ENCODE measurements at places on chromosomes 12 and 14. TPM values are rescaled to one million over a fixed set of nuclear protein-coding genes. Genes with fewer than 3 reads are reported as not detected.

UBE2N gene
- 87.4 TPM for total RNA-seq

KRT85 gene
- not detected for total RNA-seq

- no peak for DNase-seq
Observed at GRCh38 chr12:50554651-50555050, 49.9 kb downstream of the DIP2B start.

DNA sequence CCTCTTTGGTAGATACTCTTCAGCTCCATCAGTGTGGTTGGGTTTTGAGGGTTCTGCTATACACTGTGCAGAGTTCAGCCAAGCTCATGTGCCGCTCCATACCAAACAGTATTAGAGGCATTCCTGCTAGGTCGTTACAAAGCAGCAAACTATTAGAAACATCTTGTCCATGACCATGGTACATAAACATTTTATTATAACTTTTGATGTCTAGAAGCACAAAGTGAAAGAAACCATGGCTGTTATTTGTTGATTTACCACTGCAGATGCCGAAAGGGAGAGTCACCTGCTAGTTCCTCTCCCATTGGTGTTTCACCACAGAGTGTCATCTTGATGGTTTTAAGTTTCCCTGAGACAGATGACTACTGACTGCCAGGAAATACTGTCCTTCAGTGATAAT is 242.0 kb downstream of the ADAMTS20 start:
- DNase-seq: no peak
